ENCODE measurements at places on chromosomes 1 and 21. TPM values are rescaled to one million over a fixed set of nuclear protein-coding genes. Genes with fewer than 3 reads are reported as not detected.

OR2L5 gene
- polyA plus RNA-seq, result not detected

GPR25 gene
- polyA plus RNA-seq, result 0.10 TPM

CD2 gene
- 3.9 TPM for polyA plus RNA-seq

HMCN1 gene
- 1.9 TPM for polyA plus RNA-seq

SPOCD1 gene
- polyA plus RNA-seq, result 2.0 TPM

RAB3B gene
- polyA plus RNA-seq, result 0.22 TPM

RBP7 gene
- 2.6 TPM for polyA plus RNA-seq

SIM2 gene
- 0.04 TPM for polyA plus RNA-seq

RAB25 gene
- 140 TPM for polyA plus RNA-seq

GPX7 gene
- not detected for polyA plus RNA-seq

KIAA1614 gene
- 1.4 TPM for polyA plus RNA-seq

SLC2A5 gene
- polyA plus RNA-seq, result 42.5 TPM

TMEM125 gene
- polyA plus RNA-seq, result 94.3 TPM

FMO2 gene
- polyA plus RNA-seq, result 0.06 TPM

LEFTY1 gene
- polyA plus RNA-seq, result 0.19 TPM

ZBTB7B gene
- polyA plus RNA-seq, result 136 TPM

KCNT2 gene
- 0.61 TPM for polyA plus RNA-seq

C1orf74 gene
- 2.0 TPM for polyA plus RNA-seq

OXCT2 gene
- polyA plus RNA-seq, result 2.6 TPM

HHAT gene
- 0.45 TPM for polyA plus RNA-seq

CRNN gene
- 0.95 TPM for polyA plus RNA-seq

NID1 gene
- polyA plus RNA-seq, result 62.0 TPM

KCNA3 gene
- 0.06 TPM for polyA plus RNA-seq

RSRP1 gene
- 158 TPM for polyA plus RNA-seq

PTAFR gene
- polyA plus RNA-seq, result 1.1 TPM

FAM78B gene
- polyA plus RNA-seq, result 0.22 TPM

IVL gene
- 0.45 TPM for polyA plus RNA-seq

GLUL gene
- 116 TPM for polyA plus RNA-seq

PRMT6 gene
- polyA plus RNA-seq, result 7.0 TPM

LORICRIN gene
- not detected for polyA plus RNA-seq

LAPTM5 gene
- polyA plus RNA-seq, result 10.5 TPM

LCE6A gene
- polyA plus RNA-seq, result not detected

TTLL10 gene
- 0.36 TPM for polyA plus RNA-seq

KCND3 gene
- polyA plus RNA-seq, result 1.8 TPM

SLC25A44 gene
- polyA plus RNA-seq, result 15.9 TPM

LAX1 gene
- polyA plus RNA-seq, result not detected

SOAT1 gene
- polyA plus RNA-seq, result 1.3 TPM

LINGO4 gene
- not detected for polyA plus RNA-seq

RIPK4 gene
- 9.7 TPM for polyA plus RNA-seq

SAMD11 gene
- polyA plus RNA-seq, result 8.8 TPM

LRRC53 gene
- not detected for polyA plus RNA-seq

RBM11 gene
- 0.81 TPM for polyA plus RNA-seq

SELENOF gene
- 163 TPM for polyA plus RNA-seq

RIMKLA gene
- polyA plus RNA-seq, result under 0.01 TPM

COL6A1 gene
- 475 TPM for polyA plus RNA-seq
